ENCODE measurements at places on chromosomes 13 and 19.

- no peak for DNase-seq
These were observed at the start of gene SULT2B1 for GRCh38 chr19:48551437-48552302. Gene SULT2B1 (plus strand): TSS chr19:48552172. CDS start chr19:48552253, 81 bp downstream.

- DNase-seq, result peak; percentile 88
These were observed 13.6 kb downstream of the IER2 start for GRCh38 chr19:13163609-13164342.

GRCh38 chr13:113901231-113901630 lies 37.4 kb upstream of the GAS6 start:
- DNase-seq, result peak; percentile 19

DNA sequence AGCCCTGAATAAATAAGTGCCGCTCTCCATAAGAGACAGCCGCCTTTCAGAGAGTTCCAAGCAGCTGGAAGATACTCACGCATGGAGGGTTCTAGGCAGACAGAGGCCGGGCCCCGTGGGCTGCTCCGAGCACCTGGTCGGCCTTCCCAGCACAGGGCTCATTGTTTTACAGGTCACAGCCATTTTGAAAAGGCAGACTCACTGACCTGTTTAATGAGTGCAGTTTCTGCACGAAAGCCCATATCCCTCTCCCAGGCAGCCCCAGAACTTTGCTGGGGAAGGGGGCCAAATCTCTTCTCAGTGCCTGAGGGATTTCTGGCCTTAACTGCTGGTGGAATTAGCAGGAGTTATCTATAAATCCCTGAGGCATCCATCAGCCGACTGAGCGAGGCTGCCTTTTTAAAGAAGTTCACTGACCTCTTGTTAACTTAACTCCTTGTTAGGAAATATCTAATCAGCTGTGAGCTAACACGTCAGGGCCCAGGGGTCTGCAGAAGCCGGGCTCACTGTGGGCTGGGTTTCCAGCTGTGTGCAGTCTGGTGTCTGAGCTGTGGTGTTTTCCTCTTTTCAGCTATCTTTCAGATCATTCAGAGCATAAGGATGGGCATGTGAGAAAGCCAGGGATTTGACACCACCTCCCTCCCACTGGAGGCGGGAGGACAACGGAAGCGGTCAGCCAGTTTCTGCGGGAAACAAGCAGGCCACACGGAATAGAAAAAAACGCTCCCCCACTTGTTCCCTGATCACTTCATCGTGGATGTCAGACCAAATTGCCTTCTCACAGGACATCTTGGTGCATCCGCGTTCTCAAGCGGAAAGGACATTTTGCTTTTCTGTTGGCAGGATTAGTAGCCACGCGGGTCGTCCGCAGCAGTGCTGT lies 23.3 kb downstream of the SERP2 start:
- DNase-seq, result peak; percentile 43

- peak; percentile 49 for DNase-seq
These were observed 2.7 kb downstream of the DACH1 start for GRCh38 chr13:71864094-71864985.

- DNase-seq, result no peak
These were observed 347.5 kb downstream of the GPC5 start for GRCh38 chr13:91745967-91746366.

DNA sequence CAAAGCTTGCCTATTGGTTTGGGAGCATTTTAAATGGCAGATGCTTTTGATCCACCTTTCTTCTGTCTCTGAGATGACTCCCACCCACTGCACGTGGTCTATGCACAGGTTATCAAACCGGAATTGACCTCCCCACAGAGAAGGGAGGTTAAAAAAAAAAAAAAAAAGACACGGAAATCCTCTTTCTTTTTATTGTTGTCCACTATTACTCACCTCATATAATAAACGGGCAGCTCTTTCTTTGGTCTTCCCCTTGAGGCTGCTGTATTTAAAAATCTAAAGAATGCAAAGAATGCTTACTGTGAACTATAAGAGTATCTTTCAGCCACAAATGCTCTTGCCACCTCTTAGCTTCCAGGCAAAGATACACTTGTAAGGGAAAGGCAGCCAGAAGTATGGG lies 329.7 kb downstream of the NDFIP2 start:
- no peak for DNase-seq

- no peak for DNase-seq
These were observed 106.1 kb downstream of the RAB20 start for GRCh38 chr13:110455444-110455843.

GRCh38 chr13:25899952-25900351 lies 151.9 kb downstream of the SHISA2 start:
- no peak for DNase-seq

DNA sequence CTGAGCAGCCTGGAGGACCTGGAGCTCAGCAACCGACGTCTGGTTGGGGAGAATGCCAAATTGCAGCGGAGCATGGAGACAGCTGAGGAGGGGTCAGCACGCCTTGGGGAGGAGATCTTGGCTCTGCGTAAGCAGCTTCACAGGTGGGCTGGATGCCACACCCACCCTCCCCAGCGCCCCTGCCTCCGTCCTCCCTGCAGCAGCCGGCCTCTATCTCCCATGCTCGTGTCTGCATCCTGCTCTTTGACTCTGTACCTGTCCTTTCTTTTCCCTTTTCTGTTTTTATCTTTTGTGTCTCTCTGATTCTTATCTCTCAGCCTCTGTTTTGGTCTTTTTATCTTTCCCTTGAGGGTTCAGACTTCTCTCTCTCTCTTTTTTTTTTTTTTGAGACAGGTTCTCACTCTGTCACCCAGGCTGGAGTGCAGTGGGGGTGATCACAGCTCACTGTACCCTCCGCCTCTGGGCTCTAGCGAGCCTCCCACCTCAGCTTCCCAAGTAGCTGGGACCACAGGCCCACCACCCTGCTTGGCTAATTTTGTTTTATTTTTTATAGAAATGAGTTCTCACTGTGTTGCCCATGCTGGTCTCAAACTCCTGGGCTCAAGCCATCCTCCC lies 10.1 kb downstream of the KASH5 start:
- DNase-seq, result no peak

DNA sequence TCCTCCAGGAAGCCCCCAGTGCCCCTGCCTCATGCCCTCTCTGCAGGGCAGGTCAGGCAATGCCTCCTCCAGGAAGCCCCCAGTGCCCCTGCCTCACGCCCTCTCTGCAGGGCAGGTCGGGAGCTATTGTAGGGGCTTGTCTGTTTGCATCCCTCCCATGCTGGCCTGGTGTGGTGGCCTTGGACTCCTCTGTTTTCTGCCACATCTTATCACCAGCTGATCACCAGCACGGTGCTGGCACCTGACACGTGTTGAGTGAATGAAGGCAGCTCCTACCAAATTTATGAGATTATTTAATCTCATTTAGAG lies 51.5 kb upstream of the C13orf46 start:
- DNase-seq, result no peak

DNA sequence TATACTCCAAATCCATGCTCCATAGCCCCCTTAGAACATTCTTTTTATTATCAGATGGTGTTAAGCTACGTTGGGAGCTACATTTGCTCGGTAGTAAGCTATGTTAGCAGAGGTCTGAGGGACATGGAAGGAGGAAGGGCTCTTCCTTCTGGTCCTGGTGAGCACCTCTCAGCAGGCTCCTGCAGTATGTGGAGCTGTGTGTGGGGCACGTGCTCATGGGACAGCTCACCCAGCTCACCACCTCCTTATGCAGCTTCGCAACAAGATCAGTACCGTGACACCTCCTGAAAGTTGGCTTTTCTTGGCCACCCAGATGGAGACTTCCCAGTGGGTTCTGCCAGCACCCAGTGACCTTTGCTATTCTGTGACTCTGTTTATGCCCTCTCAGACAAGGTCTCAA lies 400.5 kb upstream of the SLC10A2 start:
- no peak for DNase-seq

GRCh38 chr13:38848360-38848759 lies 142.3 kb downstream of the STOML3 start:
- no peak for DNase-seq

- no peak for DNase-seq
These were observed 20.0 kb upstream of the SMIM17 start for GRCh38 chr19:56623006-56623405.

DNA sequence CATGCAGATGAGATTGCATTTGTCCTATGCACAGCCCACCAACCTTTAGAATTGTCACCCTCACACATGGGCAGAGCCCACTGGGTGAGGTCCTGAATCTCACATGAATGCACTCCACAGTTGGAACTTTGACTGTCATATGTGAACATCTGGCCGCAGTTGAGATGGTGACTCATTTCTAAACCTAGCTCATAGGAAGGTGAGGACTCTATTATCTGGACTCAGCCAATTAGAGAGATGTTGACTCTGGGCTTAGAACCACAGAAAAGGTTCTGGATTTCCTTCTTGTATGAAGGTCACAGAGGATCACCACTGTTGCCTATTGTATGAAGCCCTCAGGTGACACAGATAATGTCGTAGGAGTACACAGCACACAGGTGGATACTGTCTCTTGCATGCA lies 25.6 kb upstream of the ZNF681 start:
- no peak for DNase-seq

DNA sequence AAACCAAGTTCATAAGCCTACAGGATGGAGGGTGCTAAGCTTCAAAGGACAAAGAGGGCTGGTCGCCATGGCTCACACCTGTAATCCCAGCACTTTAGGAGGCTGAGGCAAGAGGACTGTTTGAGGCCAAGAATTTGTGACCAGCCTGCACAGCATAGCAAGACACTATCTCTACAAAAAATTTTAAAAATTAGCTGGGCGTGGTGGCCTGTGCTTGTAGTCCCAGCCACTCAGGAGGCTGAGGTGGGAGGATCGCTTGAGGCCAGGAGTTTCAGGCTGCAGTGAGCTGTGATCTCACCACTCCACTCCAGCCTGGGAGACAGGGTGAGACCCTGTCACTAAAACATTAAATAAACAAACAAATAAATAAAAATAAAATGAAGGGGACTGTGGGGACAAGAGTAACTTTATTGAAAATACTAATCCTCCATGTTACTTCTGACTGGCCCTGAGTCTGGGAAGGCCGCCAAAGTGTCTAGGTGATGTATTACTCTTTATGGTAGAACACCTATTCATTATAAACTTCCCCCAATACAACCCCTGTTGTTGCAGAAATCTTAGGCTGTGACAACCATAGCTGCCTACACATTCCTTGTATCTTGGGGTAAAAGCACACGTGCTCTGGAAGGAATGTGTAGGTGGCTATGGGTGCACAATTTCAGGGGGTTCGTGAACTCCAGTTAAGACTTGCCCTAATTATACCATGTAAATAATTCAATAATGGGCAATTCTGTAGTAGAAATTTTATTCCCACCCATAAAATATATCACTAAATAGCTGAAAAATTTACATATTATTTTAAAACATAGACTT lies 14.6 kb upstream of the URAD start:
- DNase-seq, result no peak

DNA sequence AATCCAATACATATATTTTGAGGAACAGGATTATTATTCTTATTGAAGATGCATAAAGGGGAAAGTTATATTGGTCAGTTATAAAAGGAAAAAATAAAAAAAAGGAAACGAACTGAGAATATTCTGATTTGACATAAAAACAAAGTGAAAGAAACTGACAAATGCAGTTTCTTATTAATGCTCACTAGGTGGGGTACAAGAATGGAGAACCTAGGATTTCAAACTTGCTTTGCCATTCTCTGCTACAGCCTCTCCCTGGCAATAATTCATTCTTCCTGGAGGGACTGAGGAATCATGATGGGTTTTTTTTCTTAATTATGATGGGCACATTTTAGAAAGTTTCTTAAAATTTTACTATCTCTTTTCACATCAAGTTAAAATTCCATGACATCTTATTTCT lies 154.9 kb downstream of the PCDH9 start:
- DNase-seq, result no peak

GRCh38 chr13:20590561-20590960 lies 23.6 kb downstream of the IFT88 start:
- no peak for DNase-seq

DNA sequence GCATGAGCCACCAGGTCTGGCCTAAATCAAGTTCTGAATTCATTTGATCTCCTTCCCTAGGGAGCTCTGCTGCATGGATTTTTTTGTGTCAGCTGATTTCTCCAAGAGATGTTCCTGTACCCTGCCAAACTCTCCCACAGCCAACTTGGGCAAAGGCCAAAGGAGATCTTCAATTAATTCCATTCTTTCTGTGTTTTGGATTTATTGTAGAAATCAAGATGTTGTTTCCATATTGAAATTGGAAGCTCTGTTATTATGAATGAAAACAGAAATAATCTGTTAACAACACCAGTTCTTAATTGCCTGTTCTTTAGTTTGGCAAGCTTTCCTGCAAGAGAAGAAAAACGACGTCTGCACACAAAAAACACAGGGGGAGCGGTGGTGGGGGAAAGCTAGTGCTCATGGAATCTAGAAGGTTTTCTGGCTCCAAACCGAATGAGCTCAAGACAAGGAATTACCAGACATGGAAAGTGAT lies 86.5 kb upstream of the ABCC4 start:
- peak; percentile 20 for DNase-seq

DNA sequence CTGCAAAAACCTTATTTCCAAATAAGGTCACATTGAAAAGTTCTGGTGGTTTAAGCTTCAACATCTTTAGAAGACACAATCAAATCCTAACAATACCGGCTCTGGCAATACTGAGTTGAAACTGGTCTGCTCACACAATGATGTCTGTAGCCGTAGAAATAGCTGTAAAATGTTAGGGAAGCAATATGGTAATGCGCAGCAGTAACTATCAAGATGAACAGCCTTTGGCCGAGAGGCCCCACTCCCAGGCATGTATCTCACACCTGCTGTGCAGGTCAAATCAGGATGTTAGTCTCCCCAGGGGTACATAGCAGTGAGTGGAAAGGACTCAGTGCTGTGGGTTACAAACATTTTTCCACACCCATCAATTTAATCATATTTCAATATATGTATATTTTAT lies 207.1 kb downstream of the KATNAL1 start:
- no peak for DNase-seq

DNA sequence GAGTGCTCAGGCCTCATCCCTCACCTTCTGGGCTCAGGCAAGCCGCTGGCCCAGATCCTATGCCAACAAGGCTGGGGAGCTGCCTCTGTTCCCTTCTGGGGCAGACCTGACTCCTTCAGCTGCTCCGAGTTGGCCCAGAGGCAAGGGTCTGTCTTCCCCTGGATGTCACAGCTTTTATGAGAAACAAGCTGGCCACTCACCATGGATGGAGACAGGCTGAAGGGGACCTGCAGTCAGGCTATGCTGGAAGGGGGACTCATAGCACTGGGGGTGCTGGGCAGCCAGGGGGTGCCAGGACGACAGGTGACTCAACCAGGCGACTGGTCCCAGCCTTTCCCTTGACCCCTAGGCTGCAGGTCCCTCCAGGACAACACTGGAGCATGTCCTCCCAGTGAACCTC lies 52.4 kb upstream of the C1QTNF9B start:
- no peak for DNase-seq

- no peak for DNase-seq
These were observed 18.1 kb downstream of the DPP9 start for GRCh38 chr19:4705413-4706131.

- DNase-seq, result no peak
These were observed 8.0 kb downstream of the ZNF671 start for GRCh38 chr19:57719424-57719823.

DNA sequence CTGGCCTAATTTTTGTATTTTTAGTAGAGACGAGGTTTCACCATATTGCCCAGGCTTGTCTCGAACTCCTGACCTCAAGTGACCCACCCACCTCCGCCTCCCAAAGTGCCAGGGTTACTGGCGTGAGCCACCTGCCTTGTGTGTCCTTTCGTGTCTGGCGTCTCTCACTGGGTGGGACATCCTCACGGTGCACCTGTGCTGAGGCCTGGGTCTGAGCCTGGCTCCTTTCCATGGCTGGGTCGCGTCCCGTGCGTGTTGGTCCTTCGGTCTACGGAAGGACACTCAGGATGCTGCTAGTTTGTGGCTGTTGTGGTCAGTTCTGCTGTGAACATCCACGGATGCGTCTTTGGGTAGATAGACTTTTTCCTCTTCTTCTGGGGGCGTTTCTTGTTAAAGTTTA lies 19.6 kb downstream of the PIAS4 start:
- DNase-seq, result no peak

Data from uterus (tissue), 4 donors.